ENCODE measurements at places on chromosomes 16 and 17. TPM values are rescaled to one million over a fixed set of nuclear protein-coding genes. Genes with fewer than 3 reads are reported as not detected.

Gene RASL10B
- polyA plus RNA-seq, result 14.0 TPM

Gene RNF112
- 0.96 TPM for polyA plus RNA-seq

- DNase-seq, result no peak
These were observed 101.2 kb downstream of the MRTFB start for GRCh38 chr16:14172200-14172809.

DNA sequence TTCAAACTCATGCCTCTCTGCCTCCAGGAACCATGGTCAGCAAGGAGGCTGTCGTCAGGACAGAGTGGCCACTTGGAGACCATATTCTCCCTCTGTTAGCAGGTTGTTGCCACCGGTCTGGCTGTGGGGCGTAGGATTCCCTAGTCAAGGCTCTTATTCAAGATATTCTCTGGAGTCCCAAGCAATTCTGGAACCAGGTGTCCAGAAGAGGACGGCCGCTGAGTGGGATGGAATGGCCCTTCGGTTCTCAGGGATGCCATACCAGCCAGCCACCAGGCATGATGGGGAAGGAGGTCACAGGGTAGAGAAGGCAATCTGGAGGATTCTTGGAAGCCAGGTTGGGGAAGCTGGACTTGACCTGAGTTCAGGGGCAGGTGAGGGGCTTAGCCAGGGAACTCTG lies 173.5 kb downstream of the GSG1L start:
- DNase-seq, result no peak
